ENCODE measurements at places on chromosomes 2 and 18.

DNA sequence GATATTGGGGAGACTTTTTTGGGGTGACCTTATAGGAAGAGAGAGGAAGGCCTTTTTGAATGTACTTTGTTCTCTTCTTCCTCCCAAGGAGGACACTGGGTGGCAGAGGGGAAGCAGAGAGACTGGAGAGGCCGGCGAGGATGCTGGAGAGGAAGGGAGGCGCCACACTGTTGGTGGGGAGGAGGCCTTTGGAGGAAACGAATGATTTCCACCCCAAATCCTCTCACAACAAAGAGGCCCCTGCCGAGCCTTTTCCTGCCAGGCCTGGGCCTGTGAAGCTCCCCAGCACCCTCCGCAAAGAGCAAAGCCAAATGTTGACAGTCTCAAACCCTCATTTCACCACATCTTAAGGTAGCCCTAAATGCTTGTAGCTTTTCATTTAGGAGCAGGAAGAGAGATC is 59.0 kb upstream of the UPP2 start:
- DNase-seq = no peak

- DNase-seq = no peak
Observed at GRCh38 chr2:171522788-171523087, 464 bp downstream of the CYBRD1 start.

DNA sequence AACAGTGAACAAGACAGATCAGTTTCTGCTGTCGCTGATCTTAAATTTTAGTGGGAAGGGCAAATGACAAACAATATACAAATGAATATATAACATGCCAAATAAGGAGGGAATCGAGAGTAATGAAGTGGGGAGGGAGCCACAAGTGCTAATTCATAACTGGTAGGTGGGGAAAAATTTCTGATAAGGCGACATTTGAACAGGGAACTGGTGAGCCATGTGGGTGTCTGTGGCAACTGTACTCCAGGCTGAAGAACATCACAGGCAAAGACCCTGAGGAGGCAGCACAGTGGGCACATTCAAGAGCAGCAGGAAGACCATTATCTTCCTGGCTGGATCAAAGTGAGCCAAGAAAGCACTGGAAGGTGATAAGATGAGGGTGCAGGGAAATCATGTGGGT is 51.6 kb upstream of the CD28 start:
- no peak for DNase-seq

- DNase-seq = no peak
Observed at GRCh38 chr2:58569475-58570185, 328.5 kb upstream of the FANCL start.

GRCh38 chr2:111219734-111220505 is 99.2 kb downstream of the BCL2L11 start:
- DNase-seq = no peak

- no peak for DNase-seq
Observed at GRCh38 chr2:218298314-218298875, 6.1 kb upstream of the TMBIM1 start.

- no peak for DNase-seq
Observed at GRCh38 chr2:219465659-219466561, 31.3 kb downstream of the SPEG start.

DNA sequence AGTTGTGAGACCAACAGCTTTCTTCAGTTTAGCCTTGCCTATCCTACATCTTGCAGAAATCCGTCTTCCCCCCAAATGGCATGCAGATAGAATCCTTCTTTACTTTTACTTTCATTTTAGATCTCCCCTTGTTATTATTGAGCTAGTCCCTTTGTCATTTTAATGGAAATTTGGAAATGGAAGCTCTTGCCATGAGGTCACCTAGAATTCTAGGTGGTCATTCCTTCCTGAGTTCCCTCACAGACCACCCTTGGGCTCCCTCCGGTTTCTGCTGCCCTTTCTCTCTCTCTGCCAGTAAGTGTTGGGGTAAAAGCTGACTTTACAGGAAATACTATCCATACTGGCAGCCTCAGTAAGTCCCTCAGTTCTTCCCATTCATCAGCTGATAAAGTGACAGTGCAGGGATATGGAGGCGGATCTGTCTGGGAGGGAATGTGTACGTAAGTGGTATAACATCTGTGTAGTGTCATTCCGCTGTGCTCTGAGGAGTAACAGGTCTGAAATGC is 30.2 kb downstream of the ARHGAP25 start:
- no peak for DNase-seq

GRCh38 chr2:220044383-220044782 is 417.0 kb downstream of the SLC4A3 start:
- no peak for DNase-seq

GRCh38 chr2:7683196-7683595 is 766.0 kb downstream of the RNF144A start:
- DNase-seq = no peak

DNA sequence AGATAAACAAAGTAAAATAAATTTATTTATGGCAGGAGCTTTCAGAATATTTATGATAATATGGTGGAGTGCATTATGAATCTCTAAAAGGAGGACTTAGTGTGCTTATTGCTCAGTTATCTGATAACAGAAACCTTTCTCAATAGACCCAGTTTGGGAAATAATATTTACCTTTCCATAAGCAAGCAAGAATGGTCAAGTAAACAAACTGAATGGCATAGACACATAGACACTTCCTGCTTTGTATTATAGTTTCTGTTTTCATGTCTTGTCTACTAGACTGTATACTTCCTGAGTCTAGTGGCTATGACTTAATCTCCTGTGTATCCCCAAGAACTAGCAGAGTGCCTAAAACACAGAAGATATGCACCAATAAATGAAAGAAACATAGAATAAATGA is 87.8 kb downstream of the UPP2 start:
- DNase-seq = no peak

DNA sequence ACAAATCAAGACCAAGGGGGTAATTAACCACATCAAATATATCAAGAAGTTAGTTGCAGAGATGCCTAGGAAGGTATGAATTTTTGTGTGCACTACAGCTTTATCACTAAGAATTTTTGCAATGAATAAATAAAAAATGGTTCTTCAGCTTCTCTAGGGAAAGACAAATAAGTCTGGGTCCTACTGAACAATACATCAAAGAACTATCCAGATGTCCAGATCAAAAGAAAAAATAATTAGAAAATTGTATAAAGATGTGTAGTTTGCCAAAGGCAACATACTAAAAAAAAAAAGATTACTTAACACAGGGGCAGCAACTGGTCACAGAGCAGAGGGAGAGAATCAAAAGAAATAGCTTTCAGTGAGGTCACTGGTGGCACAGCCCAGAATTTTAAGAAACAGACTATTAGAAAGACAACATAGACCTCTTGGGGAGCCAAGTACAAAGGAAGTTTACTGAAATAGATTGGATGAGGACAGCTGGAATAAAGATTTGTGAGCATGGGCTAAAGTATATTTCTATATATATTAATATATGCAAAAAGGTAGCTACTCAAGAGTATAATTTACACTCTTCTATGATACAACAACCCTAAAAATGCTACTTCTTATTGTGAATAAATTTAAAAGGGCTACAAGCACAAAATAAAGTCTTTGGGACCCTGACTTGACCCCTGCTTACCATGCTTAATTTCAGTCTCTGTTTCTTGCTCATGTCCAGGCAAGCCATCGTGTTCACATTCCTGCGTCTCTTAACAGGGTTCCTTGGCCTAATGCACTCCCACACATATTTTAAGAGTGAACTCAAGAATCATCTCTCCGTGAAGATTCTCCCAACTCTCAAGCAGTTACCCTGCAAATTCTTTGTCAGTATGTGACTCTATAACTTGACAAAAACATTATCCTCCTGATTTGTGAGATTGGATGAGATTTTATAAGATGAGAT is 99.0 kb upstream of the GRB14 start:
- DNase-seq = no peak

DNA sequence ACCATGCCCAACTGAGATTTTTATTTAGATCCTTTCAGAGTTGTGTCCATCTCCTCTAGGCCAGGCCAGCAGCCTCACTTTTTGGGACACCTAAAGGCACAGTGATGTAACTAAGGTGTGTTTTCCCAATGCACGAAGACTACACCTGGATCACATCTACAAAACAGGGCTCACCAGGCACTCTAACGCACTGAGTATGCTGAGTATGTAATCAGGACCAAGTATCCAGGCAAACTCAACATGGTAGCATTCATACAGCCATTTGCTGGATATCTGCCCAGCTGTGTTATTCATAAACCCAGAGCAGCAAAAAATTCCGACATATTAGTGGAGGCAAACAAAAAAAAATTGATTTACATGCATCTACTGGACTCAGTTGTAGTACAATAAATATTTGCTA is 33.8 kb downstream of the LPIN2 start:
- no peak for DNase-seq

- no peak for DNase-seq
Observed at GRCh38 chr2:211390536-211391188, 834.3 kb downstream of the CPS1 start.

- DNase-seq = no peak
Observed at GRCh38 chr2:239147376-239147775, 253.4 kb downstream of the HDAC4 start.

DNA sequence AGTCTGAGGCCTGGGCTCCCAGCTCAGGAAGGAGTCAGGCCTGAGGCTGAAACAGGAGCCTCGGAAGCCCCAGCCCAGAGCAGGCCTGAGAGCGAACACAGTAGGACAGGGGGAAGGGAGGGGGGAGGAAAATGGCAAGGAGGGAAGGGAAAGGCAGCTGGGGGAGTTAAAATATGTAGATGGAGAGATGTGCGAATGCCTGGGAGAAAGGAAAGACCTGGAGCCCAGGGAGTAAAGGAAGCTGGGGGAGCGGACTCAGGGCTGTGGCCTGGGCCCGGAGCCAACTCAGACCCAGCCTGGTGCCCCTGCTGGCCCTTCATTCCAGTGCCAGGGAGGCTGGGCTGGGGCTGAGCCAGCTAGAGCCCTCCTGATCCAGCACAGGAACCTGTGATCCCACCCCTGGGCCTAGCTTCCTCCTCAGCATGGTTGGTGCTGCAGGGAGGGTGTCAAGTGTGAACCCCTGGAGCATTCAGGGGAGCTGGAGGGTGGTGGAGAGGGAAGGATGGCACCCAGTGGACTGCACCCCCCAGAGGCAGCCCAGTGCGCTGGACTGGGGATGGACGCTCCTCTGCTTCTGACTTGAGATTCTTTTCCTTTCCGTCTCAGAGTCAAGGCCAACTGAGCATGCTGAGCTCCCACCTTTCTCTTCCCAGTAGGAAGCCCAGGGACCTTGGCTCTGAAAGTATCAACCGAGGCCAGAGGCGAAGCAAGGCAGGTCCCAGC is 46.3 kb downstream of the EMX1 start:
- no peak for DNase-seq

DNA sequence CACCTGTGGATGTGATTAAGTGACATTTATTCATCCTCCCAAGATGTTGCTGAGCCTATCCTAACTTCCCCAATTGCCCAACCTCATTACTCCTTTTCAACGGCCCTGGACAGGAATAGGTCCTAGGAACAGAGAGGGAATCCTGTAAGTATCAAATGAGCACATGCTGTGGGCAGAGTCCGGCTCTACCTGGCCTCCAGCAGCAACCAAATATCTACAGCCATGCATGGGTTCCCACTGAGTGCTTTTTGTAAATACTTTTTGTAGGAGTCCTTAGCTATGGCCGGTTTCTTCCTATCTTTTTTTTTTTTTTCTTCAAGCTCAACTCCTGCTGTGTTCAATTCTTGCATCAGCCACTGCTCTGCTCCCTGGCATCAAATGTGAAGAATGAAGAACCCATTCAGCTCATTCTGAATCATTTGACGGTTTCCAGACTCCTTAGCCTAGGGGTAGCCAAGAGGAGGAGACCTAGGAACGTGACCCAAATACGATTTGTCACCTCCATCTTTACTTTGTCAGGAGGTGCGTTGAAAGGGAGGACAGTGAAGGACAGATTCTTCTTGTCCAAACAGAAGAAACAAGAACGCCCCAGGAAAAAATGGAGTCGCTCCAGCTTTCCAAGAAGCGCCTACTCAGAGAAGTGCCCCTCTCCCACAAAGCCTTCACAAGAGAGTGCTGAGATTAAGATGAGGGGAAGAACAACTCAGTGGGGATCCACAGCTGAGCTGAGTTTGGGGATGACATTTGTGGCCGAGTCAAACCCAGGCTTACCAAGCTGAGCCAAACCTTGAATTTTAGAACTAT is 46.7 kb upstream of the LCLAT1 start:
- no peak for DNase-seq

DNA sequence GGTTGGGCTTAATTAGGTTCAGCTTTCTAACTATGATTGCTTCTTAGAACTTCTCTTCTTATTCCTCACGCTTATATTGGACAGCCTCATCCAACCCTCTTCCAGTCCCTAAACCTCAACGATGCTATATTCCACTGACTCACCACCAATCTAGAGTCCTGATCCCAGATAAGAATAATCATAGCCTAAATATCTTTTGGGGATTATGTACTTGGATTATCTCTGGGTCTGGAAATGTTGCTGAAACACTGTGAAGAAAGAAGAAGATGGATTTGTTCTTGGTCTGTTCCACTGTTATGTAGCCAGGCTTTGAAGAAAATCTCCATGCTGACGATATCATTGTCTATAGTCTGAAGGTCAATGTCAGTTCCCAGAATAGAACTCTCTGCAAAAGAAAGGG is 26.9 kb downstream of the DOK1 start:
- DNase-seq = no peak

GRCh38 chr2:168233726-168234406 is 13.5 kb downstream of the STK39 start:
- DNase-seq = no peak

- no peak for DNase-seq
Observed at GRCh38 chr2:16700551-16701259, 35.1 kb upstream of the CYRIA start.

GRCh38 chr18:8503248-8503647 is 106.0 kb upstream of the RAB12 start:
- DNase-seq = no peak

All from NCI-H1092 (cell line).